Stimulated activated CD4-positive, alpha-beta T cell treated with anti-CD3 and anti-CD28 coated beads, Interleukin-4, amount 100 ng/mL, for 24 hours (primary cell): ENCODE measurements at places on chromosomes 1 and 21.
A peak's percentile ranks its signal among the peaks of the same experiment; 100 is the strongest.

- DNase-seq, result no peak
Measured at GRCh38 chr1:42832641-42833240, 13.7 kb upstream of the ZNF691 start.

DNA sequence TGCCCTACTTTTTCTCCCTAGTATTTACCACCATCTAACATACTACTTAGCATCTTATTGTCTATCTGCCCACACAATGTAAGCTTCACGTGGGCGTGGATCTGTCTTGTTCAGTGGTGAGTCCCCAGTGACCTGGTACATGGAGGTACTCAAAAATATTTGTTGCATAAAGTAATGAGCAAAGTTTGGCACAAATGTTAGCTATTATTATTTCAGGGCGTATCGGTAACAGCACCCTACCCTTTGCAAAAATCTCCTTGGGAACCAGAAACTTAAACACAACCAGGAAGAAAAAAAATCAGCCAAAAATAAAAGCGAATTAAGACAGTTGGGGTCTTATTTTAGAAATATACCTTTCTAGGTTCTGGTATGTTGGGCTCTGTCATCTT lies 454 bp upstream of the NENF start:
- DNase-seq, result no peak

DNA sequence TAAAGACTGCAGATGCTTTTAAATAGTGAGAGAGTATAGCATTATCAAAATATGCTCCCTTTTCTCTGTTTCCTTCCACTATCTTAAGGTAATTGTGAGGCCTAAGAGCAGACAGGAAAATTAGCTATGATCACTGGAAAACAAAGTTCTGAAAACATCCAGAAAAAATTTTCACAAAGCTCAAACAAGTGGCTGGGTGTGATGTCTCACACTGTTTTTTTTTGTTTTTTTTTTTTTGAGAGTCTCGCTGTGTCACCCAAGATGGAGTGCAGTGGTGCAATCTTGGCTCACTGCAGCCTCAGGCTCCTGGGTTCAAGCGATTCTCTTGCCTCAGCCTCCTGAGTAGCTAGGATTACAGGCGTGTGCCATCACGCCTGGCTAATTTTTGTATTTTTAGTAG lies 7.2 kb downstream of the WDTC1 start:
- no peak for DNase-seq

DNA sequence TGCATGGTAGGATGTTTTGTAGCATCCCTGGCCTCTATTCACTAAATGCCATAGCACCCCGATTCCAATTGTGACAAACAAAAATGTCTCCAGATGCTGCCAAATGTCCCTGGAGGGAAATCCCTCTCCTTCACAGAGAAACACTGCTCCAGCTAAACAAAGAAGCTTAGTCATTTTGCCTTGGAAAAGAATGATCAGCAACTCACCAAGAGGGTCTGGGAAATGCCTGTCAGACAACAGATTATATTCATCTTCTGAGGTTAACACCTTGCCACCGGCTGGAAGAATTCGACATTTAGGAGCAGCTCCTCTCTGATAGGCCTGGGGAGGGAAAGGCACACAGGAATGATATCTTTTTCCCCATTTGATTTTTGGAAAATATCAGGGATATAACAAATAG lies 84.4 kb downstream of the NIBAN1 start:
- DNase-seq, result no peak

DNA sequence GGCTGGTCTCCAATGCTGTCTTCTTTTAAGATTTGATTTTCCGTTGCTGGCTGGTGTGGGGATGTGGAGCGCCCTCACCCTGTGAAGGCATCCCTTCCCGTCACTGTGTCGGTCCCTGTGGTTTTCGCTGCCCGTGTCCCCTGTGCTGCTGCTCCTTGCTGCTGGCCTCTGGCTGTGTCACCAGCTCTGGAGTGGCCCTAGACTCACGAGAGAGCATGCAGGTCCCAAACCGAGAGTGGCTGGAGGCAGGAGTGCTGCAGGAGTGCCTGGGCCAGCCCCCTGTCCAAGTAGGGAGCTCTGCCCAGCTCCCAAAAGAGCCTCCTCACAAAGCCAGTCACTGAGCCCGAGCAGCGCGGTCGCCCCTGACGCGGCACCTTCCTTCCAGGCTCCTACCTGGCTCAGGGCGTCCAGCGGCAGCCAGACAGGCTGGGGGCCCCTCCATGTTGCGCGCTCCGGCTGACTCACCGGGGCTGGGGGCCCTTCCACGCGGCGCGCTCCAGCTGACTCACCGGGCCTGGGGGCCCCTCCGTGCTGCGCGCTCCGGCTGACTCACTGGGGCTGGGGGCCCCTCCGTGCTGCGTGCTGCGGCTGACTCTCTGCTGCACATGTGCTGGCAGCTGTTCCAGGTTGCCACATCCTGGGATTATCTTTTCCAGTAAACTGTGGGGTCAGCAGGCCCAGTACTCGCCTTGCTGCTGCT lies 106.7 kb upstream of the COL6A1 start:
- no peak for DNase-seq

GRCh38 chr1:101632548-101633272 lies 364.0 kb downstream of the OLFM3 start:
- DNase-seq, result no peak

GRCh38 chr1:170624146-170624545 lies 39.8 kb upstream of the PRRX1 start:
- DNase-seq, result no peak

GRCh38 chr1:228784181-228784580 lies 48.9 kb downstream of the RHOU start:
- no peak for DNase-seq

GRCh38 chr1:229225331-229225782 lies 45.6 kb upstream of the RAB4A start:
- DNase-seq, result no peak

GRCh38 chr1:154760469-154760933 lies 109.6 kb downstream of the KCNN3 start:
- peak; percentile 85 for DNase-seq

DNA sequence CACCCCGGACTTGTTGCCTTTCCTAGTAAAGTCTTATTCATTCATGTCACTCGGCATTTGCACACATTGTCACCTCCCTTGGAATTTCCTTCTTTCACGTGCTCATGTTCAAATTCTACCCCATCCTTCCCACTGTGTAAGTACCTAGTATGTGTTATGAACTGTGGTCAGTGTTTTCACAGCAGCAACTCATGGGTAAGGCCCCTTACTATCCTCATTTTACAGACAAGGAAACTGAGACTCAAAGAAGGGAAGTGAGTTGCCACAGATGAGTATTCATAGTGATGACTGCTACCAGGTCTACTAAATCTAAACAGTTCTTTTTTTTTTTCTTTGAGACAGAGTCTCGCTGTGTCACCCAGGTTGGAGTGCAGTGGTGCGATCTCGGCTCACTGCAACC lies 10.5 kb downstream of the CITED4 start:
- no peak for DNase-seq

- peak; percentile 83 for DNase-seq
Measured at GRCh38 chr1:20151906-20152598, 12.9 kb downstream of the PLA2G2F start.

DNA sequence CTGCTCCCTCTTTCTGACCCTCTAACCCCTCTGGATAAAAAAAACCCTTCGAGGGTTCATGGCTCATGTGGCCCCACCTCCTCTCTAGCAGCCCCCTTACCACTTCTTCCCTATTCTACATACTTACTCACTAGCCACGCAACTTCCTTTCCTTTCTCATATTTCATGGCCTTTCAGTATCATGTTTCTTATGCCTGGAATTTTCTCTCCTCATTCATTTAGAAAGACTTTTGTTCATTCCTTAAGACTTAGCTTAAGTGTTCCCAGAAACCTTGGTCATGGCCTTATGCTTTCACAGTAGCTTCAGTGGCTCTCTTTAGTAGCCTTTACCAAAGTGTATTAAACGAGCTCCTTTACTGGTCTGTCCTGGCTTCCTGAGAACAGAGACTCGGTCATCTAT lies 6.1 kb downstream of the ACP6 start:
- DNase-seq, result no peak

GRCh38 chr1:197394831-197395608 lies 127.0 kb downstream of the CRB1 start:
- no peak for DNase-seq

DNA sequence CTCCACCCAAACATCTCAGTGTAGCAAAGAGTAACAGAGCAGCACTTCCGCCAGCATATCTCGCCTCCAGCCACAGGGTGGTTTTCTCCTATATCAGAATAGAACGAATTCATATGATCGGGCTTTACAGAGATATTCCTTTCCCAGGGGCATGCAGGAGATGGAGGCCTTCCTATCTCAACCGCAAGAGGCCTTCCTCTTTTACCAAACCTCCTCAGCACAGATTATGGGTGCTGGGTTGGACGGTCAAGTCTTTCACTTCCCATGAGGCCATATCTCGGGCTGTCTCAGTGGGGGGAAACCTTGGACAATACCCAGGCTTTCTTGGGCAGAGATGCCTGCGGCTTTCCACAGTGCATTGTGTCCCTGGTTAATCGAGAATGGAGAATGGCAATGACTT lies 65.8 kb downstream of the OVGP1 start:
- no peak for DNase-seq

- DNase-seq, result no peak
Measured at GRCh38 chr21:32613436-32614043, 1.4 kb upstream of the CFAP298 start.

GRCh38 chr1:41739061-41739955 lies 179.4 kb downstream of the HIVEP3 start:
- DNase-seq, result peak; percentile 91

DNA sequence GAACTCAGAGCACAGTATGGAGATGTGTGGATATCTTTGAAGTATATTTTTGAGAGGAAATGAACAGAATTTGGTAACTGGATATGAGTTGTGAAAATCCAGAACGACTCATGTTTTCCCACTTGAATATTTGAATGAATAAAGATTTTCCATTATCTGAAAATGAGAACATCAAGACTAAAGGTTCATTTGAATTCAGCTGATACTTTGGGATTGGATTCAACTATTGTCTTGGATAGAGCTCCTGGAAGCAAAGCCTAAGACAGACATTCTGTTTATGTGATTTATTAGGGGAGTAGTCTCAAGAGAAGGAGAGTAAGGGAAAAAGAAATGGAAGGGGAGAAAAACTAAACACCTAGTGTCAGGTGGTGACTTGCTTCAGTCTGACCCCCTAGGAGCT lies 256.0 kb upstream of the LYPLAL1 start:
- DNase-seq, result no peak

DNA sequence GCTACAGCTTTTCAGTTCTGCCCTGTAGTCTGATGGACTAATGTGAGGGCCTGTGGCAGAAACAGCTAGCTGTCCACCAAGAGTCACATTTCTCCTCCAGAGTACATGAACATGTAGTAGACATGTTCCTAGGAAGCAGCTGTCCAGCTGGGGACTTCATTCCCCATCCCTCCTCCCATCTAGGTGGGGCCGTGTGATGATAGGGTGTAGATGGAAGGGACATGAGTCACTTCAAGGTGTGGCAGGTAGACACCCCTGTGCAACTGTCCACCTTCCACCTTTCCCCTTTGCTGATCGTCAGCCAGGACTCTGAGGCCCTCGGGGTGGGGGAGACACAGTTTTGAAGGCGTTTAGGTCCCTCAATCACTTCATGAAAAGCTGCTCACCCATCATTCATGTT lies 3.6 kb upstream of the RD3 start:
- DNase-seq, result no peak

DNA sequence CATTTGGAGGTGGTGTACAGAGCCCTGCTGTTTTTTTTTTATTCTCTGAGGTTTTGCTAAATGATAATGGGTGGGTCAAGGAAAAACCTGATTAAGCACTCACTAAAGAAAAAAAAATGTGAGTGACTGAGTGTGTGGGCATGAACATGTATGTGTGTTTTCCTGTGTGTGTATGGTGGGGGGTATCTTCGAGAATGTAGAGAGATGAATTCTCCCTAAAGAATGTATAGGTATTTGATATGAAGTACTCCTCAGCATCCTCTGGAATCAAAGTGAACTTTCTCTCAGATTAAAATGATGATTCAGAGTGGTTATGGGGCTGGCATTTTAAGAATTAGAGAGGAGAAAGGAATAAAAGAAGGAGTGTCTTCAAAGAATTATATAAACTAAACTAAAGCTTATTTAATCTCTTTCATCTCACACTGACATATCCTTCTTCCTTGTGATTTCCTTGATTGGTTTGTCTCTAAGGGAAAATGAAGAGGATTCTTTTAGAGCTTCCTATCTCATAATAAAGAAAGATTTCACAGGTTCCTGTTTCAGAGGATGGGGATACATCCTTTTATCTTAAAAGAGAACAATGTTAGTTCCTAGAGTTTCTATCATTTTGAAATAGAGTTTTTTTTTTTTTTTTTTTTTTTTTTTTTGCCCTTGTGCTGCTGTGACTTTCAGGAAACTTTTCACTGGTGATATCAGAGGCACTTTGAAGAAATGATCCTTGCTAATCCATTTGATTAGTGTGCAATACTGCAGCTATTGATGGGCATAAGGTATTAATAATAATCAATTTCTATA lies 23.9 kb downstream of the S1PR1 start:
- no peak for DNase-seq

DNA sequence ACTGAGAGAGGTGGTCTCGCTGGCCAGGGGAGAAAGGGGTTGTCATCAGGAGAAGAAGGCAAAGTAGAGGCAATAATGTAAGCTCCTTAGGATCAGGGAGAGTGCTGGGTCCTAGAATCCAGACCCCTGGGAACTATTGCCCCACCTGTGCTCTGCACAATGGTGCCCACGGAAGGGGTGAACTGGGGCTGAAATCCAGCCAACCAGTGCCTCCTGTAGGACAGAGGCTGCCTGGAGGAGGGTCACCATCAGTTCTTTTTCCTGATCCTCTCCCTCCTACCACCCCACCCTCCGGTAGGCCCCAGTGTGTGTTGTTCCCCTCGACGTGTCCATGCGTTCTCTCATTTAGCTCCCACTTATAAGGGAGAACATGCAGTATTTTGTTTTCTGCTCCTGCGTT lies 52.9 kb upstream of the ATP2B4 start:
- no peak for DNase-seq

DNA sequence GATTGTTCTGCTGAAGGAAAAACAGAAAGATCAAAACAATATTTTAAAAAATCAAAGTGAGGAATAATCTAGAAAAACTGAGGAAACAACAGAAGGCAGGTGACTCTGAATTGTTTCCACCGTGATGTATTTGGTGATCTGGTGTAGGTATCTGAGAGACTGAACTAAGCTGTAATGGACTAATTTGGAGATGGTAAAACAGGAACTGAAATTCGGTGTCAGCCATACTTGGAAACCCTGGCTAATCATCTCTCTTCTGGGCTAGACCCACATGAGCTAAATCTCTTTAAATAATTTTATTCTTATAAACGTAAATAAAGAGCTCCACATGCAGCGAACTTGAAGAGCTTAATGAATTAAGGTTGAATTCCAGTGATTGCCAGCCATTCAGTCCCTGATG lies 1226.1 kb downstream of the NCAM2 start:
- no peak for DNase-seq

DNA sequence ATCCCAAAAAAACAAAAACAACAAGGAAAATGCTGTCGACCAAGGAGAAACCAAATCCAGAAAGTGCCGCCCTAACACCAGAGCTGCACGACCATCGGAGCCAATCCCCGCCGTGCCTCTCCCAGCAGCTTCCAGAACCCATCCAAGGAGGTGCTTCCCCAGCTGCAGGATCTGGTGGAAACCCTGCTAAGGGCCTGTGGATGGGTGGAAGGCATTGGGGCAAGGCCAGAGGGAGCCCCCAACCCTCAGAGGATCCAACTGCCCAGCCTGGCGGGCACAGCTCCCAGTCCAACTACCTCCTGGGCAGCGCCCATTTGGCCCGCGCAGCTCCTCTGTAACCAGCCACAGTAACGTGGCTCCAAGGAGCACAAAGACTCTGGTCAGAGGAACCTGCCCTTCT lies 81.6 kb downstream of the NPHP4 start:
- DNase-seq, result no peak
